Pulmonary artery endothelial cell (primary cell): ENCODE measurements at places on chromosomes 3 and 15. TPM values are rescaled to one million over a fixed set of nuclear protein-coding genes. Genes with fewer than 3 reads are reported as not detected.

DNA sequence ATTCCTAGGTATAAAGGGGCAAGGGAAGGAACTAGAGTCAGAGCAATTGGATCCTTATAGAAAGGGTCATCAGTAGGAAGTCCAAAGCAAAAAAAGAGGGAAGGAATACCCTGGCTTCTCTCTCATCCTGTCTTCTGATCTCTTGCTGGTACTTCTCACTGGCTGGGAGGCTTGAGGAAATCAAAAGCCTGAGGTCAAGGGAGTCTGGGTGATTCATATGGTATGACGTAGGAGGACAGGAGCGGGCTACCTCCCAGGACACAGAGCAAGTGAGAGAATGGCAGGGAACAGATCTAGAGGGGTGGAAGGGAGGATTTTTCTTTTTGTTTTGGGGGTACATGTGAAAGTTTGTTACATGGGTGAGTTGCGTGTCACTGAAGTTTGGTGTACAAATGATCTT is 76.0 kb downstream of the CFAP20DC start:
- DNase-seq, result no peak

GRCh38 chr3:63960048-63960711 is 48.0 kb upstream of the SCAANT1 start:
- DNase-seq, result peak; percentile 40

The ZNF770 gene
- total RNA-seq, result 36.9 and 40.7 TPM in 2 replicates

- DNase-seq, result no peak
Measured at GRCh38 chr3:141441381-141442364, 45.2 kb upstream of the RASA2 start.

GRCh38 chr3:129228891-129229585 is 20.4 kb upstream of the COPG1 start:
- DNase-seq, result peak; percentile 20

DNA sequence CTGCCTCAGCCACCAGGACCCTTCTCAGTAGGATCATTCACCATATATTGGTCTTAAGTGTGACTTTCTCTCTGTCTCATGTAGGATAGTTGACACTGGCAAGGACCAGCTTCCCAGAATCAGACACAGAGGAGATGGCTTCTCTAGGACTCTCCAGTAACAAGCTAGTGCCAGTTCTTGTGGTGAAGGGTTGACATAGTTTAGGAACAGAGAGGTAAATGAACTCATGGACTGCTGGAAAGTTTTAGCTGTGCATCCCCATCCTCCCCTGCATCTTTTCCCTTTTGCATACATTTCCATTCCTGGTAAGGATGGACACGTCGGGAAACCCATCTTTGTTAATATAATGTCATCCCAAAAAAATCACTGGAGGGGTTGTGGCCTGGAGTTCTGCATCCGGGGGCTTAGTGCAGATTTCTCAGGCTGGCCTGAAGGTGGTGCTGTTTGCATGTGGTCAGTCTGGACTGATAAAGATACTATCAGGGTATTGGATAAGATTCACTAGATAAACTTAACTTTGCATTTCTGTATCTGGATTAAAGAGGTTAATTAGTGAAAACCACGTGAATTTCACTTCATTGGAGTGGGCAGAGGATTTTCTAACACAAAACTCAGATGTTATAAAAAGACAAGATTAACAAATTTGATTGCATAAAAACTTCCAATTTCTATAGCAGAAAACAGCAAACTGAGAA is 110.8 kb downstream of the TBC1D2B start:
- no peak for DNase-seq

The FOXB1 gene
- not detected in 2 replicates for total RNA-seq

GRCh38 chr15:71387810-71388209 is 272.5 kb downstream of the THSD4 start:
- DNase-seq, result no peak

- DNase-seq, result no peak
Measured at GRCh38 chr15:57138349-57138788, 219.9 kb downstream of the TCF12 start.

DNA sequence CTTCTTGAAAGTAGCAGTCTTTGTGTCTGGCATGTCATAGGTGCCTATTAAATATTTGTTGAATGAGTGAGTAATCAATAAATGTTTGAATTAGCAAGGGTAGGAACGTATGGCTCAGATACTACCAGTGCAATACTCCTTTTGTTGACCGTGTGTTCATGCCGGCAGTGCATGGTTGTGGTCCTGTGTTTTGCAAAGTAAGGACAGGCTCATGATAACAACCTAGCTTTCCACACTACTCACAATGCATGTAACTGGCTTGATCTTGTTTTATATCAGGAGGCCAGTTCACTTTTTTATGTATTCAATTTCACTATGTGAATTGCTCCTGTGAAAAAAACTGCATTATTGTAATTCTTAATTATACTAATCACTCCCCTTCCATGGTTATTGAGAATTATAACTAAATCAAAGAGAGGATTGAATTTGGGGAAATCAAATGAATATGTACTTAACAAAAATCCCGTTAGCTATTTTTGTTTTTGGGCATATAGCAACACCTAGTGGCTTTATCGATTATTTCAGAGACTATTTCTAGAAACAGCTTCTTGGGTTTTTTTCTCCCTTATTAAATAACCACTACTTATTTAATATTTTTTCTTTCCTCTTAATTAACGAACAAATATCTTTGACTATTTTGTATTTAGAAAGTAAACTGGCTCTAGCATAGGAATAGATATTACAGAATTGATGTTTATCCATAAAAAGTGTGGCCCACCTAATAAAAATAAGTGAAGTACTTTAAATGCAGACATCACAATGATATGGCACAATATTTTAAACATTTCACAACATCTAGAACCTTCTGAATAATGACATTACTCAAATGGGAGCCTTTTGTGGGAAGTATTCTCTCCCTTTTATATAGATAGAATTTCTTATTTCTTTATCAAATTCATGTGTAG is 218.5 kb downstream of the BBX start:
- DNase-seq, result no peak

DNA sequence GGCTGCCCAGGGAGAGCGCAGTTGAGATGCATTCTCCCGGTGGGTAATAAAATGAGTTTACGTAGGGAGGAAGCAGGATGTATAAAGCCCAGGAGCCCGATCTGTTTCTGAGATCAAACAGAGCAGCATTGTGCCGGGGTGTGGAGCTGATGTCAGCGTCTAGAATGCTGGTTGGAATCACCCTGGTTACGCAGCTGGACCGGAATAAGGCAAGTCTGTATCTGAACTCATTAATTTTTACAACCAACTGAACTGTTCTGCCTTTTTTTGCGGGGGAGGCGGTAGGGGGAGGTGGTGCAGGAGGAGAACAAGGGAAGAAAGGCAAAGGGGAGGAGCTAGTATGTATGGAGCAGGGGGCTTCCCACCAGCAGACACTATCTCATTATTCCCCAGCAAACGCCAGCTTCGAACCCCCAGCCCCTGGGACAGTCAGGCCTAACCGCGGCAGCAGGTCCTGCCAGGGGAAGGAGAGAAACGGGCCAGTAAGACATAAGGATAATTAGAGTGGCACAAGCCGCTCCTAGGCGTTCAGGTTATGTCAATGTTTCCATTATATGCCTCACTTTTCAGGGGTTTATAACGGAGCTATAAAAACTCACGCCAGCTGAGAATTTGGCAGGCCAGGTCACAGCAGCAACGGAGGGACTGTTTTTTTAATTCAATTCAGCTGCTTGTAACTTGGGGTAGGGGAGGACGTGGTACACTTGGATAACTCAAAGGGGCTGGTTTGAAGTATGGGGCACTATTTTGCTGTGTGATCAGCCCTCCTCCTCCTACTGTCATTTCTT is 175.3 kb upstream of the HES1 start:
- DNase-seq, result no peak

GRCh38 chr15:67177752-67178151 is 76.7 kb downstream of the AAGAB start:
- no peak for DNase-seq

GRCh38 chr3:114133947-114134346 is 44.9 kb downstream of the DRD3 start:
- DNase-seq, result no peak

DNA sequence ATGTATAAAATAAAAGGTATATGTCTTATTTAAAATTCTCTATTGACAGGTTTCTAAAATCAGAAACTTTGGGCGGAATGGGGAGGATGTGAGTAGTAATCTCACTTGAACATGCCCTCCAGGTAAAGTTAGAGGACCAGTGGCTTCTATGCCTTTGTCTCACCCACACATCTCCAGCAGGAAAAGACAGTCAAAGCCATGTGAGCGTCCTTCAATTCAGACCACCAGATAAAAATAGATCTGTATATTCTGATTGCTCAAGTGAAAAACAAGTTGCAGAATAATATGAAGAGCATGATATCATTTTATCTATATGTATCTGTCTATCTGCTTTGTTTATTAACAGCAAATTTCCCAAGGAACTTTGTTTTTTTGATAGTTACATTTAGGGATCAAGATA is 152.2 kb downstream of the TMCO5A start:
- DNase-seq, result no peak

GRCh38 chr3:72008226-72008996 is 223.5 kb upstream of the PROK2 start:
- DNase-seq, result no peak

DNA sequence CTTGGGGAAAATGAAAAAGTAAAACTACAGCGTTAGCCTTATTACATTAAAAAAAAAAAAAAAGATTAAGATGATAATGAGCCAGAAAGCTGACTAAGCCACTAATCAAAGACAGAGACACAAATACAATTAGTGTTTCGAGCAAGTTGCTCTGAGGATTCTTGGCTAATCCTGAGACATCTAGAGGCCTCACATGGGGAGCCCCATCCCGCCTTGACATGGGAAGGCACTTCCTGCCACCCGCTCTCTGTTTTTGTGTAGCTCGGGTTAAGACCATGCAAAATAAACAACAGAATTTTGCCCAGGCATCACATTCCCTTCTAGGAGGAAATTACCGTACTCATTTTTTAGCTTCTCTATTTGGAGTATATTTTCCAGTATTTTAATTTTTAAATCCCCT is 15.3 kb downstream of the HESX1 start:
- no peak for DNase-seq
